ENCODE measurements at places on chromosomes 2 and 18.

- no peak for DNase-seq
These were observed 138.4 kb downstream of the RPIA start for GRCh38 chr2:88829607-88830463.

- no peak for DNase-seq
These were observed 95.5 kb upstream of the XIRP2 start for GRCh38 chr2:166792808-166793207.

GRCh38 chr18:58355243-58355642 lies 273.6 kb downstream of the ALPK2 start:
- DNase-seq = no peak

- DNase-seq = no peak
These were observed 25.9 kb upstream of the LCLAT1 start for GRCh38 chr2:30421026-30421603.

DNA sequence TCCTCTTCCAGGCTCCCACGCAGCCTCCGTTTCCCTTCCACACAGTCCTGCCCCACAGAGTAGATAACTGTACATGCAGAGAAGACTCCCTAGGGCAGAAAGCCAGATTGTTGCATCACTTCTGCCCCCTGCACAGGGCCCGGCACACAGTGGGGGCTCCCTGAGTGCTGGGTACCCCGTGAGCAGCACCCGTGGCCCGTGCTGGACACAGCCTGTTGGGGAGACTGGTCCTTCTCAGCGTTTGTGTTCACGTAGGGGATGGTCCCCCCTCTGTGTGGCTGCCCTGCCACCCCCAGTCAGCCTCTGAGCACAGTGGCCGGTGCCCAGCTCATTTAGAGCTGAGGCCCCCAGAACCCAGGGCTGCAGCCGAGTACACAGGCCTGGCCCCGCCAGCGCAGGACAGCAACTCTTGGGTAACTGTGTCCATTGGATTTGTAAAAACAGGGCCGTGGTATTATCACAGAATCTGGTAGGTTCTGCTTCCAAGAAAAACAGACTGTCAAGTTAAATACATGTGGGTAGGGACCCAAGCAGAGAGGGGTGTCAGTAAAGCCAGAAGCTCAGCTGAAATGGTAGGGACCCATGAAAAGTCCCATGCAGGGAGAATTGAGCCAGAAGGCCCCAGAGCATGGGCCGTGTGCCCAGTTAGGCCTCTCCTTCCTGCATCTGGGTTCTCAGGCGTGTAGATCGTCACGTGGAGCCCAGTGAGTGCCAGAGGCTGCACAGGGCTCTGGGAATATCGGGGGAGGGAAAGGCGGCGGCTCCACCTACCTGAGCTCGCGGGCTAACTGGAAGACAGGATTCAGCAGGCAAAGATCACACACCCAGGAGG lies 257.3 kb downstream of the ATAD2B start:
- DNase-seq = no peak

DNA sequence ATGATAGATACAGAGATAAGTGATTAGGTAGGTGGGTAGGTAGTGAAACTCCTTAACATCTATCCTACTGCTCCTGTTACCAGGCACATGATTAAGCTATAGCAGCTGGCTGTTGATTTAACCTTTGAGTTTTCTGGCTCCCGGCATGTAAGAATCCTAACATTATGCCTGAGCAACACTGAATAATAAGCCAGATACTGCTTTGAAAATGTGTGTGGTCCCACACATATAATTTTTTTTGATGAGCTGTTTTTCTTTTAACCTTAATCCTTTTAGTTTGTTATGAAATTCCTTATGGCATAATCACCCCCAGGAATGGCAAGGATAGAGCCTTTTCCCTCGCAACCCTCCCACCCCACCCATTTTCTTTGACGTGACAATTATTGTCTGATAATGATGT lies 104.2 kb upstream of the NEUROD1 start:
- DNase-seq = no peak

DNA sequence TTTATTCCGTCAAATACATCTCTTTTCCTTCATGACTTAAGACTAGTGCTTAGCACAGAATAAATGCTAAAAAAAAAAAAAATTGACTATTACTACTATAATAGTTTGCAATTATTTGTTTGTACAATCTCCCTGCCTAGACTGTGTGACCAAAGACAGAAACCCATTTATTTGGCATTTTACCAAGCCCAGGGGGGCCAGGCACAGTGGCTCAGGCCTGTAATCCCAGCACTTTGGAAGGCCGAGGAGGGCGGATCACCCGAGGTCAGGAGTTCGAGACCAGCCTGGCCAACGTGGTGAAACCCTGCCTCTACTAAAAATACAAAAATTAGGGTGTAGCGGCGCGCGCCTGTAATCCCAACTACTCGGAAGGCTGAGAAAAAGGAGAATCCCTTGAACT lies 1.4 kb downstream of the ASB3 start:
- no peak for DNase-seq

DNA sequence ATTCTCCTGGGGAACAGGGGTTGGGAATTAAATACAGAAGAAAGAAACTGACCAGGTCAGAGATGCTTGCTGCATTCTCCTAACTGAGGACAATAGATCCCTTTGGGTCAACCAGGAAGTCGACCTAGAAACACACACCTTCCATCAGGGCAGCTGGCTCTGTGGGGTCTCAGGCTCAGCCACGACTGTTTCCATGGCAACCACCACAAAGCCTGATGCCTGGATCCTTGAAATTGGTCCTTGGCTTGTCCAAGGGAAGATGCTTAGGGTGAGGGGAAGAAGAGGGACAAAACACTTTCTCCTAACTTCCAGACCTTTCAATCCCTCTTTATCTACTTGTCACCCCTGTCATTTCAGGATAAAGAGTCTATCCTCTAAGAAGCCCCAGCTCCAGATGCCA lies 194.4 kb downstream of the ALK start:
- DNase-seq = no peak

DNA sequence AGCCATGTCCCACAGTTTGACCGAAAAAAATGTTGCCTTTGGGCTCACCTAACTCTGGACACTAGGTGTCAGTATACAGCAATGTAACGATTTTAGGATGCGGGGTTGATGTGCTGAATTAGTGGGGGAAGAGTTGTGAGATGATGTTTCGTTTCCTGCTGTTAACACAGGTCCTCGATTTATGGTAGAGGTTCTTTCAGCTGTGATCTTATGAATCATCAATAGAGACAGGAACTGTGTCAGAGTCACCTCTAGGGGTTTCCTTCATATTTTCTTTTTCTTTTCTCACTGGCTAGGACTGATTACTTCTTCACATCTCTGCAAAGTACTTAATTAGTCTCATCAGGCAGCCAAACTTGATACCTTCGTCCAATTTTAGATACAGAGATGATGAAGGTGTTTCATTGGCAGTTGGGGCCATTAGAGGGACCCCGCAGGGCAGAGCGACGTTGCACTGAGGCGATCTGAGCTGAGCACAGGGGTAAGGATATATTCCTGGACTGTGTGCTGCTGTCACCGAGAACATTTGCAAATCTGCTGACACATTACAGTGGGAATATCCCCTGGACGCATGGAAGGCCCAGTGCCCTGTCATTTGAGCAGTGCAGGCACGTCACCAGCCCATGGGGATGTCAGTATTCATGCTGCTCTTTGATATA lies 10.2 kb upstream of the MMADHC start:
- peak; percentile 8 for DNase-seq

GRCh38 chr2:29272311-29272710 lies 157.1 kb downstream of the CLIP4 start:
- DNase-seq = no peak

- DNase-seq = no peak
These were observed 8.7 kb upstream of the MTERF4 start for GRCh38 chr2:241110607-241111439.

- no peak for DNase-seq
These were observed 173.6 kb upstream of the RAB6C start for GRCh38 chr2:129805899-129806298.

DNA sequence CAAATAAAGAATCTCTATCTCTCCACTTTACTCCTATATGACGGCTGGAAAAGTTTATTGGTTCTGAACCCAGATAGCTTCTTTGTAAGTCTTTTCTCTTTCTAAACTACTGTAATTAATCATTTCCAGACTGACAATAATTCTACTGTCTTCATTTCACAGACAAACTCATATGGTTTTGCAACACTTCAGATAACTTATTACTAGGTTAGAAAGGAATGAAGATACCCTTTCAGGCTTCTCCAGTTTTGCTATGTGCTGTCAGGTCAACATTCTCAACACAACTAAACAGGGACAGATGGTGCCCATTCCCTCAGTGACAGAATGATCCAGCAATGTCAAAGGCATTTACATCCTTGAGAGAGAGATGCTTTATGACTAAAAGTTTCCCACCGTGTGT lies 198.5 kb upstream of the ITGA4 start:
- no peak for DNase-seq

GRCh38 chr2:207515671-207516070 lies 14.1 kb upstream of the CREB1 start:
- DNase-seq = no peak

- DNase-seq = no peak
These were observed 45.1 kb upstream of the SERTAD2 start for GRCh38 chr2:64698668-64699444.

GRCh38 chr2:215698566-215698965 lies 262.7 kb upstream of the FN1 start:
- no peak for DNase-seq
